Mammary epithelial cell (primary cell): ENCODE measurements at places on chromosomes 6 and 20.

- peak; percentile 72 for DNase-seq
These were observed 123.3 kb downstream of the INSM1 start for GRCh38 chr20:20491110-20491783.

- no peak for DNase-seq
These were observed 7.3 kb downstream of the SDCBP2 start for GRCh38 chr20:1321654-1321939.

- no peak for DNase-seq
These were observed 61.3 kb downstream of the TRERF1 start for GRCh38 chr6:42390228-42390934.

DNA sequence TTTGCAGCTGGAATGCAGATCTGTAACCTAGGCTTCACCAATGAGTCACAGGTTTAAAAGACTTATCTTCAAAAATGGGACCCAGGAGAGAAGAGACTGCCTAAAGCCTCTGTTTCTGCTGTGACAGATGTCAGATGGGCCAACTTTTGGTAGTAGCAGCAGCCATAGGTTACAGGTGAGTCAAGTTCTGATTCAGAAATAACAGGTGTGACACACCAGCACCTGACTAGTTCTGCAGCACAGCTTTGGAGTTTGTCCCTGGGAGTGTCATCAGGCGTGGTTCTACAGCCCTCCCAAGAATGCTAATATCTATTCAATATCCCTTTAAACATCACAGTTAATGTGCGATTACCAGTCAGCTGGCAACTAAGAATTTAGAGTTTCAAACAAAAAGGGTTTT, 121.9 kb upstream of the BTN3A2 start:
- DNase-seq = peak; percentile 74

- DNase-seq = peak; percentile 27
These were observed 213.9 kb upstream of the SULF2 start for GRCh38 chr20:47999166-47999565.

DNA sequence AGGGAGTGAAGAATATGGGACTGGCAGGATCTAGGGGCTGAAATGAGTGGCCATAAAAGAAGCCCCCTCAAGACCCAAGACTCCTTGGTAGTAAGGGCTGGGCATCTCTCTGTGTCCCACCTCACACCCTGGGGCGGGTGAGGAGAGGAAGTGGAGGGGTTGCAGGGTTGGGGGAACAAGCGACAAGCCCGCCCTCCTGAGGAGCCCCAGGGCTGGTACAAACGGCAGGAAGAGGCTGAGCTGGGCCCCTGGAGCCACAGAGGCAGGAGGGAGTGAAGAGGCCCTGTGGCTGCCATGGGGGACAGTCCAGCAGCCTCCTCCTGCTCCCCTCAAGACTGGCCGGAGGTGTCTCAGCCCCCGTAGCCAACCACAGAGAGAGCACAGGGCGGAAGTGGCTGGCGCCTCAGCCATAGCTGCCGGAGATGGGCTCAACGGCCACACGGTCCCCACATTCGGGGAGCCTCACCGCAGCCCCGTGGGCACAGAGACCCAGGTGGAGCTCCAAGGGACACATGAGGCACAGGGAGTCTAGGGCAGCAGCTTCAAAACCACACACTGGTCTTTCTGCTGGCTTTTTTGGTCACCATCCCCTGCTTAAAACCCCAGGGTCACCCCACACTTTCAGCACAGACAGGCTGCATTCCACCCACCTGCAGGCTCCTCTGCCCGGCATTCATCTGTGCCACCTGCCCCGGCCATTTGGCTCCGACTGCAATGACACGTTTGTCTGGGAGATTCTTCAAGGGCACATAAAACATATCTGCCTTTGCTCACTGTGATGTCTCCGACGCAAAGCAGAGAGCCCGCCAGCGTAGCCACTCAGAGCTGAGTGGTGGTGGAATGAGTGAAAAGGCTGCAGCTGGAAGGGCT, 524 bp downstream of the C20orf203 start:
- DNase-seq = no peak
